ENCODE measurements at places on chromosomes 16 and 17.

DNA sequence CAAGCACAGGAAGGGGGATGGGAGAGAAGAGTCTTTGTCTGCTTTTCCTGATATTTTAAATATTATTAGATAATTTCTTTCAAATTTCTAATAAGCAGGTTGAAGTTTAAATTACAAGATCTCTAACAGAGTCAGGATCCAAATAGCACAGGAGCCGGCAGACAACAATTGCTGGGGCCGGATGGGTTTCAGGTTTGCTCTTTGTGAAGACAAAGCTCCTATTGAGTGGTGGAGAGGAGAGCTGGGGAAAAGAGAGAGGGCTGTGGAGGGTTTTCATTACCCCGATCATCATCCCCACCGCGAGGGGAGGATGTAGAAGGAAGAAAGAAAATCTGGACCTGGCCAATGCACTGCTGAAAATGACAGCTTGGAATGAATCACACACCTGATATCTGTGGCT is 197.3 kb downstream of the SOX9 start:
- no peak for DNase-seq

- DNase-seq = no peak
Measured at GRCh38 chr16:11848842-11849241, 2.5 kb downstream of the RSL1D1 start.

DNA sequence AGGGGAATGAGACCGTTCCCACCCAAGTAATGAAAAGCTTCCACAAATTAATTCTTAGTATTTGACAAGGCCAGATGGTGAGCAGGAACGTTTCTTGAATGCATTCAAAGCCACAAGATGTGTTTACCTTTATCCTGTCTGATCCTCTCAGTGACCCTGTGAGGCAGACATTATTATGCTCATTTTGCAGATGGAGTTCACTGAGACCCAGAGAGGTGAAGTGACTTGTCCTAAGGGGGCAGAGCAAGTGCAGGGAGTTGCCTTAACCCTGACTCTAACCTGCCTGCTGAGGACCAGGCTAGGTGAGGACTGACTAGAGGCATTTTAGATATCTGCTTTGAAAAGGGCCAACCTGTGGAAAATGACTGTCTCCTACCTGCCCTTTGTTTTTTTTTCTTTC is 156.7 kb downstream of the HAPSTR1 start:
- no peak for DNase-seq

DNA sequence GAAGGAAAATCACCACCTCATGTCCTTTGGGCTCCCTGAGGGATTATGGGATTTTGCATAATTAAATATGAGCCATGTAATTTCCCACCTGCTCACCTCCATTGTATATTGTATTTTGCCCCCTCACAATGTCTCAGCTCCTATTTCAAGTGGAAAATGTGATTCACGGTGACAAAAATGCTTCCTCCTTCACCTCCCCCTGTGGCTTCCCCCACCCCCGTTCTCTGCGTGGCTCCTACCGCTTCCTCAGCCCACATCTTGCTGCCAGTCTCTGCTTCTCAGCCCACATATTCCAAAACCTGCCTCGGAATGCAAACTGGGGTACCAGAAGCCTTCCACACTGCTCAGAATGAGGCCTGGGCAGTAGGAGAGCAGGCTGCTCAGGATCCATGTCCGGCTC is 394.5 kb upstream of the C16orf82 start:
- DNase-seq = no peak

- DNase-seq = no peak
Measured at GRCh38 chr16:799111-799947, 1.2 kb downstream of the GNG13 start.

DNA sequence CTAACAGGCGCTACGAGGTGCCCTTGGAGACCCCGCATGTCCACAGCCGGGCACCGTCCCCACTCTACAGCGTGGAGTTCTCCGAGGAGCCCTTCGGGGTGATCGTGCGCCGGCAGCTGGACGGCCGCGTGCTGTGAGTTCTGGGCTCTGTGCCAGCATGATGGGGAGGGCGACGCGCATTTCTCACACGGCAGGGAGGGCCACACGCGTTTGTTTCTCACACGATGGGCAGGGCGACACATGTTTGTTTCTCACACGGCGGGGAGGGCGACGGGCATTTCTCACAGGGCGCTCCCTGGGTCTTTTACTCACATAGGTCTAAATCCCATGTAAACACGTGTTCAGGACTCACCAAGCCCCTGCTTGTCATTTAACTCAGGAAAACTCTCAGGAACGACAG is 4.4 kb downstream of the GAA start:
- DNase-seq = peak; percentile 24
